Osteoblast (primary cell): ENCODE measurements at places on chromosomes 3 and 15. TPM values are rescaled to one million over a fixed set of nuclear protein-coding genes. Genes with fewer than 3 reads are reported as not detected.
A peak's percentile ranks its signal among the peaks of the same experiment; 100 is the strongest.

The TMEM266 gene
- total RNA-seq = not detected in 2 replicates

The SPG21 gene
- 142 and 164 TPM in 2 replicates for total RNA-seq

The CYP19A1 gene
- total RNA-seq = 2.2 and 4.4 TPM in 2 replicates

DNA sequence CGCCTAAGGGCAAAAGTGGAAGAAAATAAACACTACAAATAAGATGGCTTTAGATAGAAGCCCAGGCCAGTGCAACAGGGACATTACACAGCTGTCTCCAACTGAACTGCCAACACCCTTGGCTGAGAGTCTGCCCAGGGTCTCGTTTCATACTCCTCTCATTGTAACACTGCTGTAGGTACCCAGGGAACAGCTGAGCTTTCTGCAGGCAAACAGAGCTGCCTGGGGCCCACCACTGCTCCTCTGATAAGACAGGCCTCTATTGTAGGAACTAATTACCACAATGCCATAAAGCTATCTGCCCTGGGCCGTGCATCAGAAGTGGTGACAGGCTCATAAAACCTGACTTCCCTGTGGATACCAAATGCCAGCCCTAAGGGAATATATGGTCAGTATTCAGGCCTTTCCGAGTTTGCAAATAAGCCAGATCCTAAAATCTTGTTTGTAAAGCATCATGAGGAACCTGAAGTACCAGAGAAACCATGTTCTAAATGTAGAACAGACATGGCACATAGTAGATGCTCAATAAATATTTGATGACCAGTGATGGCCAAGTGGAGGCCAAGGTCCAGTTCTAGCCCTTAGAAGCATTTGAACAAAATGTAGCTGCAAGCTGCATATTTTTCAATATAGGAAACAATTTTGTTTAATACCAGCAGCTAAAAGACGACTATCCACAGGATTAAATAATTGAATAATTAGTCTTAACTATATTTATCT lies 84.3 kb upstream of the NEO1 start:
- DNase-seq = no peak
- peaks cover 19% of the 10 kb centered on the region for H3K4me1 ChIP-seq
- H3K4me3 ChIP-seq = no peak overlapping the region
- no peaks in the 10 kb centered on the region for H3K27me3 ChIP-seq

- no peak overlapping the region for H3K4me3 ChIP-seq
- H3K36me3 ChIP-seq = no peaks in the 10 kb centered on the region
- no peak for DNase-seq
- H3K4me1 ChIP-seq = no peaks in the 10 kb centered on the region
Measured at GRCh38 chr15:93477188-93477587, 388.2 kb upstream of the RGMA start.

GRCh38 chr3:111069974-111070771 lies 1.4 kb upstream of the NECTIN3 start:
- no peaks in the 10 kb centered on the region for H3K27me3 ChIP-seq
- no peak for DNase-seq
- H3K4me3 ChIP-seq = peak overlapping the region; percentile 91
- peak overlapping the region; percentile 69 for H3K27ac ChIP-seq

DNA sequence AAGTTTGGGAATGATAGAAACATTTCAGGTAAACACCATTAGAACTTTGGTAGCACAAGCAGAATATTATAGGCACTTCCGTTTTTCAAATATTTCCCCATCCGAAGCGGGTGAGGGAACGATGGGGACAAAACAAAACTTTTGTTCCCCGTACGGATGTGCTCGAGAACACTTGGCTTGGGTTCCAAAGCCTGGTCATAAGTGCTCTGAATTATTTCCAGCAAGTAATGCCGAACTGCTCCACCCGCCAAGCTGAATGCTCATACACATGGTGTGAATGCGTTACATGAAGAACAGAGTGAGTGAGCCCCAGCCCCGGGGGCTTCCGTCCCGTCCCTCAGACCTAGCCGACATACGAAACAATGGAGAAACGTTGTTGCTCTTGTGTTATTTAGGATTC lies 438.2 kb upstream of the ARRDC4 start:
- no peak overlapping the region for H3K4me3 ChIP-seq
- no peak overlapping the region for H3K27ac ChIP-seq
- no peaks in the 10 kb centered on the region for H3K27me3 ChIP-seq
- DNase-seq = no peak

DNA sequence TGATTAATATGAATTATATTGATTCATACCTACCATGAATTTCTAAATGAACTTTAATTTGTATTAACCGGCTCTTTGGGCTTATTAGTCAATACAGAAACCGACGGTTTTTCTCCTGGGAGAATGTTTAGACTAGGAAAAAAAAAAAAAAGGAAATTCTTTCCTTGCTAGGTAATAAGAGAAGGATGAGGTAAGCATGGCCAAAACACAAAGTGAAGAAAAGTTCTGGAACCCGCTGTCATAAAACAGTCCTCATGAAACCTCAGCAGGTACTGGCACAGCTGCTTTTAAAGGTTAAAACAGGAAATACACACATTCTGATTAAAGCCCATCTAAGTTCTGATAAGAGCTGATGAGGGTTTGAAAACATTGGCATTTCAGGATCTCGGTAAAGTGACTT lies 30.8 kb upstream of the PSTPIP1 start:
- no peak overlapping the region for H3K27ac ChIP-seq
- no peaks in the 10 kb centered on the region for H3K4me1 ChIP-seq
- peaks cover 26% of the 10 kb centered on the region for H3K27me3 ChIP-seq

- peaks cover 5% of the 10 kb centered on the region for H3K27me3 ChIP-seq
- no peak overlapping the region for H3K27ac ChIP-seq
- no peak overlapping the region for H3K4me3 ChIP-seq
Measured at GRCh38 chr3:39220407-39221140, 28.2 kb upstream of the XIRP1 start.

DNA sequence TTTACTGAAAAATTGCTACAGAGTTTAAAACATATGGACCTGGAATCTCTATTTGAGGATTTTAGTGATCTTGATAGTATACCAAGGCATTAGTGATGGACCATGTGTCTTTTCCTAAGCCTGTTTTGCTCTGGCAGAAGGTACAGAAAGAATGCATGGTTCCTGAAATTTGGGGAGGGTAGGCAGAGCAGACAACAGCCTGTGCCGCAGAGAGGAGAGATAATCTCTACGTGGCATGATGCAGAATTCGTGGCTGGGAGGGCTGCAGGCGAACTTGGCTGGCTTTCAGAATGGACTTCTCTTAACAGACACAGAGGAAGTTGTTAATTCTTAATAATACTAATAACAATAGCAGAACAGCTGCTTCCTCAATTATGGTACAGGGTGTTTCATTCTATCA lies 137.5 kb upstream of the FOXB1 start:
- no peaks in the 10 kb centered on the region for H3K4me1 ChIP-seq
- H3K27ac ChIP-seq = no peak overlapping the region
- no peaks in the 10 kb centered on the region for H3K36me3 ChIP-seq
- H3K4me3 ChIP-seq = no peak overlapping the region
- DNase-seq = no peak

- H3K27me3 ChIP-seq = no peaks in the 10 kb centered on the region
- H3K36me3 ChIP-seq = no peaks in the 10 kb centered on the region
- H3K4me1 ChIP-seq = no peaks in the 10 kb centered on the region
- H3K4me3 ChIP-seq = no peak overlapping the region
Measured at GRCh38 chr15:57079931-57080620, 161.6 kb downstream of the TCF12 start.

GRCh38 chr3:184180165-184180564 lies 5.5 kb downstream of the AP2M1 start:
- H3K27ac ChIP-seq = peak overlapping the region; percentile 25
- H3K36me3 ChIP-seq = peaks cover 83% of the 10 kb centered on the region
- peaks cover 41% of the 10 kb centered on the region for H3K4me1 ChIP-seq
- no peaks in the 10 kb centered on the region for H3K27me3 ChIP-seq
- peak; percentile 91 for DNase-seq

- no peak for DNase-seq
- no peaks in the 10 kb centered on the region for H3K36me3 ChIP-seq
- no peaks in the 10 kb centered on the region for H3K4me1 ChIP-seq
- no peak overlapping the region for H3K27ac ChIP-seq
- no peaks in the 10 kb centered on the region for H3K27me3 ChIP-seq
Measured at GRCh38 chr15:56185980-56186379, 57.7 kb downstream of the RFX7 start.

DNA sequence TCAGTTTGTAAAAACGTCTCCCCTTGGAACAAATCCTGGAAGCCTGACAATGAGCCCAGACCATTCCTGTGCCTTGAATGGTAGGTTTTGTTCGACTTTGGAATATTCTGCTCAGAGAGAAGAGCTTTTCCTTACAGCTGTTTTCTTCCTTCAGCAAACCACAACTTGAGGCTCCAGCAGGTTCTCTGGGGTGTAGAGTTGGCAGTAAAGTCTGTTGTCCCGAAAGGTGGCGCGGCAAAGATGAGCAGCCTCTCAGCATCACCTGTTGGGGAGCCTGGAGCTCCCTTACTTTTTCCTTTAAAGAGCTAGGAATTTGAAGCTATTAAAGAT lies 65.4 kb downstream of the BOC start:
- peak overlapping the region; percentile 84 for H3K27ac ChIP-seq
- no peaks in the 10 kb centered on the region for H3K27me3 ChIP-seq
- no peak for DNase-seq
- H3K4me3 ChIP-seq = peak overlapping the region; percentile 64

GRCh38 chr3:169475576-169475975 lies 187.9 kb downstream of the MECOM start:
- H3K4me1 ChIP-seq = peaks cover 4% of the 10 kb centered on the region
- no peak overlapping the region for H3K4me3 ChIP-seq
- no peak for DNase-seq
- no peaks in the 10 kb centered on the region for H3K27me3 ChIP-seq
- H3K27ac ChIP-seq = no peak overlapping the region

DNA sequence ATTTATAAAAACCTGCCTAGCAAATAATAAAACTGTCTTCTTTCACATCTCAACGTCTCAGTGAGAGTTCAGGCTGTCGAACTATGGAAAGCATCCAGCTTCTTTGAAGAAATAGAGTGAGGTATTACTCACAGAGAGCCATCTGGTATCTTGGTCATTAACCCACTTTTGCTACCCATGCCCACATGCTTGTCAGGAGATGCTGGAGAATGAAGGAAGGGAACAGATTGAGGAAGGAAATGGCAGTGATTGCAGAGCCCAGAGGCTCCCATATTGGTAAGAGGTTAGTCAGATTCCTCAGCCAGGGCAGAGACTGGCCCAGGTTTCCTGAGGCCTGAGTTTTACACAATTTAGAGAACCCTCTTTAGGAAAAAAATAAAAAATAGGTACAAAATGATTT lies 119.1 kb downstream of the B3GALNT1 start:
- DNase-seq = no peak
- no peaks in the 10 kb centered on the region for H3K36me3 ChIP-seq
- H3K27ac ChIP-seq = no peak overlapping the region
- no peak overlapping the region for H3K4me3 ChIP-seq
- no peaks in the 10 kb centered on the region for H3K27me3 ChIP-seq

DNA sequence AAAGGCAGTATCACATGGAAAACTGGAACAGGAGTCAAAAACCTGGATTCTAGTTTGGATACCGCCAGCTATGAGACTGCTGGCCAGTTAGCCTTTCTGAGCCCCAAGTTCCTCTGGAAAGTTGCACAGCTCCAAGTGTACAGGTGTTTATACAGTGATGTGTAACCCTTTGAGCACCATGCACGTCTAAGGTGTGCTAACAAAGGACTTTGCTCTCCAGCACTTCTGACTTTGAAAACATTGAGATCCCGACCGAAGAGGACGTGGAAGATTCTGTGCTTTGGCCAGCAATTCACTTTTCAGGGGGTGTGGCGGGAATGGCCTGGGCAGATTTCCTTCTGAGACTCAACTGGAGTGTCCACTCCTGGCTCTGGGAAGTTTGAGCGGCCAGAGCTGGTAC lies 45.8 kb upstream of the UMPS start:
- no peak overlapping the region for H3K4me3 ChIP-seq
- H3K27ac ChIP-seq = no peak overlapping the region
- DNase-seq = no peak
- peaks cover 21% of the 10 kb centered on the region for H3K4me1 ChIP-seq
- no peaks in the 10 kb centered on the region for H3K27me3 ChIP-seq
- H3K36me3 ChIP-seq = no peaks in the 10 kb centered on the region

DNA sequence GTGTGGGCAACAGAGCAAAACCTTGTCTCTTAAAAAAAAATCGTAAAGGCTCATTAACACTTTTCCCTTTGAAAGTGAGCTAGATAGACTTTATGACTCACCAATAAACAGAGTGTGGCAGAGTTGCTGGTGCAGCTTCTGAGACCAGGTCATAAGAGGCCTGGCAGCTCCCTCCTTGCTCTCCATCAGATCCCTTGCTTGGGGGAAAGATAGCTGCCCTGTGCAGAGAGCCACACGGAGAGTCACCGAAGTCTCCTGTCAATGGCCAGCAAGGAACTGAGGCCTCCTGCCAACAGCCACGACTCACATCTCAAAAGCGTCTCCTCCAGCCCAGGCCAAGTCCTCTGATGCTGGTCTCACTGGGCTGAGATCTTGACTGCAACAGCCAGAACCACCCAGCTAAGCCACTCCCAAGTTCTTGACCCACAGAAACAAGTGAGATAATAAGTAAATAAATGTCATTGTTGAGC lies 8.7 kb upstream of the GP9 start:
- peak; percentile 80 for DNase-seq
- H3K27ac ChIP-seq = no peak overlapping the region
- no peak overlapping the region for H3K4me3 ChIP-seq
- H3K27me3 ChIP-seq = peaks cover 2% of the 10 kb centered on the region
